ENCODE measurements at places on chromosomes 1 and 21.
A peak's percentile ranks its signal among the peaks of the same experiment; 100 is the strongest.

DNA sequence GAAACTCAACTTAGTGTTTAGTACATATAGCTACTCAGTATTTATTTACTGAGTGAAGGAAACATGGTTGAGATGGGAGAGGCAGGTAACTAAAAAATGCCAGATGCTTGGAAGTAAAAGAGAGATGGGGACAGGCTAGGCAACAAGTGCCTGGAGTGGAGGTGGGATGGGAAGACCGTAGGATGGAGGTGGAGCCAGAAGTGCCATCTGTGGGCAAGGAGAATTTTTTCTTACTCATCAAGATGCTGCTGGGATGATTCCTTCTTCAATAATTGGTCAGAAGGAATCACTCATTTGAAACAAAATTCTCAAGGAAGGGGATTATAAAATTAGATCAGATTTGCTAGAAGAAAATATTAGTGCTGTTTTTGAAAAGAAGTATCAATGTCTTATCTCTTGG, 72.9 kb downstream of the IFI44 start:
- DNase-seq: no peak

DNA sequence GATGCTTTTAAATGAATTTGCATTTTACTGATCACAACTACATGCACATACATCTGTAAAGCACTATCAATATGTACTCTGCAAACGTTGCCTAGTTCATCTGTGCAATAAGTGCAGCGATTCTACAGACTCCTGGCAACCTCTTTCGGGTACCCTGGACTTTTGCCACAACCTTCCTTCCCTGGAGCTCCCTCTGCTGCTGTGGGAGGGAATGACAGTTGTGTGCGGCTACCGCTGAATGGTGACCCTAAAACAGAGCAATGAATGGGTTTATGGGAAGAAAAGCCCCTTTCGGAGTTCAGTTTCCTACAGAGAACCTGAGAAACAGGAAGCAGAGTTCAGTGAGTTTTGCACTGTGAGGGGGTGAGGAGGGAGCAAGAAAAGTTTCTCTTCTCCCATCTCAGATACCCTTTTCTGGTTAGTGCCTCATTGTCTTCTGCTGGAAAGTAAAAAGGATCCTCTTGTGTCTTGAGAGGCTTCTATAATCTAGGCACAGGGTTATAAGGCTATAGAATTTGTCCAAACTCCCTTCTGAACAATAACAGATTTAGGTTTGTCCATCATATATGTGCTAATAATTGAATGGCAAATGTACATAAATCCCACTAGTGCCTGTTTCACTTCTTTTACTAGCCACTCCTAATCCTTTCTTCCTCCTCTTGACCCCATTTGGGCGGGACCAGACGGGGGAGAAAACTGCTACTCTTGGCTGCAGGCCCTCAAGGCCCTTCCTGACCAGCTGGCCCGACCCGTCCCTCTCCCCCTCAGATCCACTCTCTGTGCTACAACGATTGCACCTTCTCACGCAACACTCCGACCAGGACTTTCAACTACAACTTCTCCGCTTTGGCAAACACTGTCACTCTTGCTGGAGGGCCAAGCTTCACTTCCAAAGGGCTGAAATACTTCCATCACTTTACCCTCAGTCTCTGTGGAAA, 19.8 kb upstream of the SARS1 start:
- peak; percentile 68 for DNase-seq

DNA sequence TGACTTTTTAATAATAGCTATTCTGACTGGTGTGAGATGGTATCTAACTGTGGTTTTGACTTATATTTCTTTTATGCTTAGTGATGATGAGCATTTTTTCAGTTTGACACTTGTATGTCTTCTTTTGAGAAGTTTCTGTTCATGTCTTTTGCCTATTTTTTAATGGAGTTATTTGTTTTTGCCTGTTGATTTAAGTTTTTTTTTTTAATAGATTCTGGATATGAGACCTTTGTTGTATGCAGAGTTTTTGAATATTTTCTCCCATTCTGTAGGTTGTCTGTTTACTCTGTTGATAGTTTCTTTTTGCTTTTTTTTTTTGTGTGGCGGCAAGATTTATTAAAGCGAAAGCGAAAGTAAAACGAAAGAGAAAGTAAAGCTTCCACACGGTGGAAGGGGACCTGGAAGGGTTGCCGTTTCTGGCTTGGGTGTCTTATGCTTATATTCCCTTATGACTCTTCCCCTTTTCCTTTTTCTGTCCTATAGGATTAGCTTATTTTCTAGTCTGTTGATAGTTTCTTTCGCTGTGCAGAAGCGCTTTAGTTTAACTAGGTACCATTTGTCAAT, 67.6 kb downstream of the TBX19 start:
- no peak for DNase-seq

DNA sequence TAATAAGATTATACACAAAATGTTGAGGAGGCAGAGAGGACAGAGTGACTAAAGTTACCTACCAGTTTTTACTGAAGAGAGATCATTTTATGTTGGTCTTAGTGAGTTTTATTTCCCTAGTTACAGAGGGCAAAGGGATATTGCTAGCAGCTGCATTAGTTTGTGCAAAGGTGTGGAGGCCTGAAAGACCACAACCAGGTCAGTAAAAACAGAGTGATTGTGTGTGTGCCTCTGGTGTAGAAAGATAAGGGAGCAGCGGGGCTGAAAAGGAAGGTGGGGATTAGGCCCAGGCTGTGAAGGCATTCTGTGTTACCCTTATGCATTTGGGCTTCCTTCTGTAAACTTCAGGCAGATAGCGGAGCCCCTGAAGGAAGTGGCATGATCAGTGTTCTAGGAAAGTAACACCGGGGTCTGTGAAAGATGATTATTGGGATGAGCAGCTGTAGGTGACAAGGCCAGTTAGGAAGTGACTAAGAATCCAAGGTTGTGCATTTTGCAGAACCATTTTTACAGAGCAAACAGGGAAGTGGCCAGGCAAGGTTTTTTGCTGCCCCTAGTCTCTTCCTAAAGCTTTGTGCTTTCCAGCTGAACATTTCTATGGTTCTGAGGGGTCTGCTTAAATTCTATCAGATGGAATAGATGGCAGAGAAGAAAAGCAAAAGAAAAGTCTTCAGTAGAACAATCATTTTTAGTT, 3.7 kb downstream of the GADD45A start:
- DNase-seq: no peak

DNA sequence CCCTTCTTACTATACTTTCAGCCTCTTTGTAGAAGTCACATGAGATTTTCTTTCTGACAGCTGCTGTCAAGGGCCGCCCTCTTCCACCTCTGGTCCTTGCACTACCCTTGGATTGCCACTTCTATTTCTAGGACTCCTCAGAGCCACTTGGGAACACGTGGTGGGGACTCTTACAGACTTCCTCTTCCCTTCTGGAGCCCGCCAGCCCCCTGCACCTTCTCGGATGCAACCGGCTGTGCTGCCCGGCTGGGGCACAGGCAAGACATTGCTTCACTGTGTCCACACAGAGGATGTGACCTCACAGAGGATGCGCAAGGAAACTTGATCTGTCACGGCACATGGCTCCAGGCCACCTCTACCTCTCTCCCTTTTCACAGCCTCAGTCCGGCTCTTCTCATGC, 2.4 kb upstream of the IKBKE start:
- DNase-seq: peak; percentile 98

DNA sequence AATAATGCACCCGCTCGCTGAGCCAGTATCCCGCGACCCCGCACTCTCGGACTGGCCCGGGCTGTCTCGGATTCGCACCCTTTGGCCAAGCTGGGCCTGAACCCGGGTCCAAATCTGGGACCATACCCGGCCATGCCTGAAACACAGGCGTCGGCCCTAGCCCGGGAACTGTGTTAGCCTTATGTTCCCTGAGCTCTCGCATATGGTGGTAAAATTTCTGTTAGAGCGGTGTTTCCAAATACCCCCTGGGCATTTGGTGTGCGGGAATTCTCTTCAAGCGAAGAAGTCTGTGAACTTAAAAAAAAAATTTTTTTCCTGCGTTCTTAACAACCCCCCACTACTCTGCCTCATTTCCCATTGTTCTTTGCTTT, 3.1 kb downstream of the RNF220 start:
- no peak for DNase-seq

DNA sequence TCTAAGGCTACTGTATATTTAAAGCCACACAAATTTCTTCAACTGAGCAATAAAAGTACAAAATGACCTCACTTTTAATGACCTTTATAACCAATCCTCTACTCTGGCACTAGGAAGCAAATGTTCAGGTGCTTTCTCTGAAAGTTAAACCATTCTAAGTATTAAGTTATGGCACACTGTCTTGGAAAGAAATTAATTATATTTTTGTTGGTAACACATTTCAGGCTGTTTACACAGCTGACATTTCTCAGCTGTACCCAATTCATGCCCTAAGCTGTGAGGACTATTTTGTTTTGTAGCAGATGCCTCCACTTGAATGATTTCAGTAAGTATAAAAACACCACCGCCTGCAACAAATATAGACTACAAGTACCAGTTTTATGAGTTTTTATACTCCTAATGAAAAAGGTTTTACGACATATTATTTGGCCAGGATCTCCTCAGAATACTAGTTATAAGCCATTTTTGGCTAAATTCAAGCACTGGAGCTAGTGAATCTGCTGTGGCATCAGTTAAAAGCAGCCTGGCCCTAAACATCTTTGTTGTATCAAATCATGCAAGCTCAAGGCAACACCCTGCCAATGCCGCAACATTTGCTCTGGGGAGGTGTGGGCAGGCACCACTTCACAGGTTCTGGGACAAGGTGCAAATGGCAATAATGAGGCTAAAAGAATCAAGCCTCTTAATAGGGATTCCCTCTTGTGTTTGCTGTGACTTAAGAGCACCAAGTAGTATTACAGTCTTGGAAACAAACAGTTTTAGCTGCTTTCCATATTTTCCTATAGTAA, 228.4 kb upstream of the DMRTA2 start:
- no peak for DNase-seq

- no peak for DNase-seq
Observed at GRCh38 chr1:208643005-208643597, 398.9 kb upstream of the PLXNA2 start.

GRCh38 chr1:203791498-203791897, 3.9 kb upstream of the ZBED6 start:
- no peak for DNase-seq

DNA sequence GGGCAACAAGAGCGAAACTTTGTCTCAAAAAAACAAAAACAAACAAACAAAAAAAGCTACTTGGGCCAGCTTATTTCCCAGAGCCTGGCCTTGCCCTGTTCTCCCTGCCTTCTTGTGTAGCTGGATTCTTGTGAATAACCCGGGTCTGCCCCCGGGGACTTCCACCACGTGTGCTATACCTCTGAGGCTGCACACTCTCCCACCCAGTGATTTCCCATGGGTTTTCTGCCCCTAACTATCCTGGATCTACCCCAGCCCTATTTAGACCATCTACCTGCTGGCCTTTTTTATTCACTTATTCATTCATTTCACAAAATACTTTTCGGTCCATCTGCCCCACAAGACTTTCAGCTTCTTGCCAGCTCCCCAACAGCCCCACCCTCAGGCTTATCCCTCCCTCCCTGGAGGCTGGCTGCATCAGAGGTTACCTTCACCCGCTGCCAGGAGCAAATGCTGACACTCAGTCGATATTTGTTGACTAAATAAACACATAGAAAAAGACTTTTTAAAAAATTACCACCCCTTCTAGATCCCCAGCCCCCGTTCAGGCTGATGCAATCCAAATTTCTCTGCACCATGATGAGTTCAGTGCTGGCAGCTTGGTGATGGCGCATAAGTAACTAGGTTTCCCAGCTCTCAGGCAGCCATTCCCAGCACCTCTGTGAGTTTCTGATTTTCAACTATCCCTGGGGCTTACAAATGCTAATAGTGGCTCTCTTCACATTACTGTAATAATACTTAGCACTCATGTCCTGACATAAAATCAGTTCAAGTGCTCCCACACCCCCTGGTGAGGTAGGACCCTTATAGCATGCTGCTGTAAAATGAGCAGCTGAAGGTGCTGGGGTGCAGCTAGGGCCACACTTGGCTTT, 30.7 kb upstream of the TARBP1 start:
- no peak for DNase-seq

- no peak for DNase-seq
Observed at GRCh38 chr1:20421441-20421840, 64.6 kb downstream of the CAMK2N1 start.

DNA sequence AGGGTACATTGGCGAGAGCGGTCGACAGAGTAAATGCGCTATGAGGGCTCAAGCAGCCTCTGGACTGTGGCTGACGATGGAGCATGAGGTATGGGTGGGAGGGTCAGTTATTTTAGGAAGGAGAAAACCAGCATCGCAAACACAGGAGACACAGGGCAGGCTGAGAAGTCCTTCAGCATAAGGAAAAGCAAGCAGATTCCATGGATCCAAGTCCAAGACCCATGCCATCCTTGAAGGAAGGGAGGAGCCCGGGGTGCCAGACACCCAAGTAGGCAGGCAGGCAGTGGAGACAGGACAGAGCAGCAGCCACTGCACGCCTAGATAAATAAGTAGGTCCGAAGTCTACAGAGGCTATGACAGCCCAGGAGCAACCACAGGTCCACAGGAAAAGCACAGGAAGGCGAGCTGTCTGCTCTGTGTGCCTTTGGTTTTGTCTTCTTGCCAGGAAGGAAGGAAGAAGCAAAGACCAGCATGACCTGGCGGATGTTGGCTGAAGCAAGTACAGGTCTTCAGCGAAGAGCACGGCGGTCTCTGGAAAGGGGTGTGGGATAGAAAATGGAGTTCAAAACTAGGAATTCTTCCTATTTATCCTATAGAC, 76.4 kb upstream of the SLC45A1 start:
- DNase-seq: no peak

DNA sequence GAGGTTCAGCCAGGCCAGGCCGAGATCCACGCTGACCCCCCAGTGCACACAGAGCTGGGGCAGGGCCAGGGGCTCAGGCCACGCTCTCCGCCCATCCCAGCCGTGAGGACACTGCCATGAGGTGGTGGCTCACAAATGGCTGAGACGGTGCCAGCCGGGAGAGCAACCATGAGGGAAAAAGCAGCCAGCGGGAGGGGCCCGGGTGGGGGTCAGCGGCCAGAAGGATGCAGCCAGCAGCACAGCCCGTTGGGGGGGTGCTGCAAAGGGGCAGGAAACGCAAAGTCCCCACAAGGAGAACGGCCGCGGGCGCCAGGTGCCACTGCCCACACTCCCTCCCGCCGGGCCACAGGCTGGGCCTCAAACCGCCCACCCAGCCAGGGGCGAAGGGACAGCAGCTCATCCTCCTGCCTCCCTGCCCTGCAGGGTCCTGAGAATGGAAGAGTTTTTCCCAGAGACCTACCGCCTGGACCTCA, 8.3 kb downstream of the TTLL10 start:
- DNase-seq: no peak

DNA sequence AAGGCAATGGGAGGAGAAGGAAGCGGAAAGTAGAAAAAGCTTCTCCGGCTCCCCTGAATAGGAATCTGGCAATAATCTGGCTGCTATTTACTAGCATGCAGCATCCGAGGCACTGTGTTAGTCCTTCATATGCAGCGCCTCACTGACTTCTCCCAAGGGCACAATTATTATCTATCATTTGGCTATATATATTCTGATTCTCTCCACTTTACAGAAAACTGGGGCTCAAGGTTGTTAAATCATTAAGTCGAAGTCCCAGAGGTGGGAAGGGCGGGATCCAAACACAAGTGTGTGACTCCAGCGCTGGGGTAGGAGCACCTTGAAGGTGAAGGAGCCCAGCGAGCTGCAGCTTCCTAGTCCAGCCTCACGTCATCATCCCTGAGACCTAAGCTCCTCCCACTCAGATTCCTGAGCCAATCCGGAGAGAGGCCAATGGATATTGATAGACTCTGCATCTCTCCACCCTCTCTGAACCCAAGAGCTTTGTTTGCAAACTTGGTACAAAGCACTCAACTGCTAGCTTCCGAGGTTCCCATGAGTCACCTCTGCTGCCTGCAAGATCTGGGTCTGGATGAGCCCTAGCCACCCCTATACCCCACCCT, 16.6 kb upstream of the EYA3 start:
- DNase-seq: no peak

- DNase-seq: no peak
Observed at GRCh38 chr1:246893191-246893939, 38.4 kb downstream of the AHCTF1 start.

- peak; percentile 41 for DNase-seq
Observed at GRCh38 chr1:9201401-9202239, 33.0 kb upstream of the H6PD start.

Measured in HL-60 (cell line).